ENCODE measurements at places on chromosomes 1 and 21.

- peak; percentile 38 for DNase-seq
Measured at GRCh38 chr1:39105061-39105840, 79.1 kb downstream of the NDUFS5 start.

DNA sequence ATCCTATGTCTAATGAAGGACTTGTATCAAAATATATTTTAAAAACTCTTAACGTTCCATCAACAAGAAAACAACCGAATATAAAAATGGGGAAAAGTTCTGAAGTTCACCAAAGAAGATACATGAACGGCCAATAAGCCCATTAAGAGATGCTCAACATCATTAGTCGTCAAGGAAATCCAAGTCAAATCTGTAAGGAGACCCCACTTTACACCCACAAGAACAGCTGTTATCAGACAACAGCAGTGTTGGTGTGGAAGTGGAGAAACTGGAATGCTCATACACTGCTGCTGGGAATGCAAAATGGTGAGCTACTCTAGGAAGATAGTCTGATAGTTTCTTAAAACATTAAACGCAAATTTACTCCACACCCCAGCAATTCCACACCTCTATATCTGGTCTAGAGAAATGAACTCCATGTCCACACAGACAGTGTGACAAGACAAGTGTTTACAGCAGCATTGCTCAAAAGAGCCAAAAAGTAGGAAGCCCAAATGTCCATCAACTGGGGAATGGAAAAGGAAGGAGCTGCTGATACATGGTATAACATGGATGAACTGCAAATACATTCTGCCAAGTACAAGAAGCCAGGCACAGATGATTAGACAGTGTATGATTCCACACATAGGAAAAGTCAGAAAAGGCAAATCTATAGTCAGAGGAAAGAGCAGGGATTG is 18.5 kb downstream of the UBE2G2 start:
- no peak for DNase-seq

- no peak for DNase-seq
Measured at GRCh38 chr1:23174426-23175110, 5.9 kb upstream of the LUZP1 start.

- no peak for DNase-seq
Measured at GRCh38 chr21:38797470-38797869, 8.3 kb upstream of the ETS2 start.

DNA sequence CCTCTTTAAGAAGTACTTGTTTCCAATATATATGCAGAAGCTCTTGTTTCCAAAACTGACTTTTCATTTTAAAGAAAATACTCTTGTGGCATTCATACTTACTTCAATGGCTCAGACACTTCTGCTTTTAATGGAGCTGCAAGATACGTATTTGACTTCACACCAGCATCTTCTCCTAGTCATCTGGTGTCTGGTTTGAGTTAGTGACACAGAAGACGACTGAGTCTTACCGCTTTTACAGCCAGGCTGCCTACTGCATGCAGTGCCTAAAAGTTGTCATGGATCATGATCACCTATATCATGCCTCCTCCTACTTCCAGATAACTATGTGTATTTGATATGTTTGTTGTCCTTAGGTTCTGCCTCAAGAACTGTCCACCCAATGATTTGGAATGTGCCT is 185.9 kb downstream of the TPR start:
- no peak for DNase-seq

DNA sequence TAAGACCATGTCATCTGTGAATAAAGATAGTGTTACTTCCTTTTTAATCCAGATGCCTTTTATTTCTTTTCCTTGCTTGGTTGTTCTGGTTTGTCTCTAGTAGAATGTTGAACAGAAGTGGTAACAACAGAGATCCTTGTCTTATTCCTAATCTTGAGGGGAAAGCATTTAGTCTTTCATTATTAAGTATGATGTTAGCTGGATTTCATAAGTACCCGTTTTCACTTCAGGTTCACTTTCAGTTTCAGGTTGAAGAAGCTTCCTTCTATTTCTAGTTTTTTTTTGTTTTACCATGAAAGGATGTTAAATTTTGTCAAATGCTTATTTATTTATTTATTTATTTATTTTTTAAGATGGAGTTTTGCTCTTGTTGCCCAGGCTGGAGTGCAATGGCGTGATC is 22.3 kb upstream of the AGPAT3 start:
- DNase-seq: no peak

- DNase-seq: no peak
Measured at GRCh38 chr1:164611754-164612642, 53.0 kb downstream of the PBX1 start.

GRCh38 chr1:17393230-17393629 is 21.2 kb downstream of the PADI6 start:
- DNase-seq: no peak

DNA sequence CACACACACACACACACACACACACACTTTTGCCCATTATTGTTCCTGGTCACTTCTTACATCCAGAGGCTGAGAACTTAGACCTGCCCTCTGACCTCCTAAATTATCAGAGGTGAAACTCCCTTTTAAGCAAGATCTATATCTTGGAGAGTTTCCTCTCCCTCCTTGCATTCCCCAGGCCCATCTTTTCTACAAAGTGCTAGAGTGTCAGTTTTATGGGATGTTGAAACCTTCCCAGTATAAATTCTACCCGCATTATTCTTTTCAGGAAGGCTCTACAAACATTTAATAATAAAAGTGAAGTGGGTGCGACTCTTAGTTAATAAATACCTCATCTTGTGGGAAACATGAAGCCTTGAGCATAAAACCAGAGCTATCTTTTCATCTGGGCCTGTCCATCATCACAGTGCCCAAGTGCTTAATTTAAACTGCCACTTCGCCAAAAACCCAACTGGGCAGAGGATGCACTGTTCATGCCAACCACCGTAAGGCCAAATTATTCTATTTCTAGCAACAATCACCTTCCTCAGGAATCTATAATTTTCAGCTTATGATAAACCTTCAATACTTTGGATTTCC is 458.2 kb upstream of the RUNX1 start:
- no peak for DNase-seq

DNA sequence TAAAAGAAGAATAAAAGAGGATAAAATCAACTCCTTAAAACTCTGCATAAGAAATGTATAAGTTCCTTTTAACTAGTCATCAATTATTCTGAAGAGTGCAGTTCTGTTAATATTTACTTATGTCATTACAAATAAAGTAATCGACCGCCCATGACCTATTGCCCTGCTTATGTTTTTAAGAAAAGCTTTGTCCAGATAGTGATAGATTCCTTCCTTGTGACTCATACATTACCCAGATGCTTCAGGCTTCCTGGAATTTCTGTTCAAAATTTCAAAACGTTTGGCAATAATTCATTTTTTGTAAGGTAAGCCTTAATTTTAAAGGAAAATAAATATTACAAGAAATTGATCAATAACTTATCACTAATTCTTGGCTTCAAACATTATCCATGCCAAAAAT is 918.2 kb upstream of the ADGRL2 start:
- DNase-seq: no peak

- DNase-seq: no peak
Measured at GRCh38 chr1:53450225-53450624, 9.0 kb upstream of the DMRTB1 start.

DNA sequence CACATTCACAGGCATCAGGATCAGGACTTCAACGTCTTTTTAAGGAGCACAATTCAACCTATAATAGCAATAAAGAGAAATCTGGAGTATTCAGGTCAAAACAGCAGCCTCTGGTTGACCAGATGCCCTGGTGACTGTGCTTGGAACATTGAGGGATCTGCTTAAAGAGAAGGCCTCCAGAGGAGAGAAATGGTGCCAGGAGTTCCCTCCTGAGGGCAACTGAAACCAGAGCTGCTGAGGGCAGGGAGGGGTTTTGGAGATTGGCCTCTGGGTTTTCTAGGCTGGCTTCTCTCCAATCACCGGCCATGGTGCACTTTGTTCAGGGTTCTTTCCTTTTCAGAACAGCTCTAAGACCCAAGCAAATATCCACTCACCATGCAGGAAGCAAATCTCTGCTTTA is 190.7 kb upstream of the KIAA0040 start:
- DNase-seq: no peak

GRCh38 chr1:45146833-45147232 is 59.6 kb downstream of the ZSWIM5 start:
- DNase-seq: no peak

GRCh38 chr1:215888159-215888558 is 321.1 kb downstream of the KCTD3 start:
- no peak for DNase-seq

- DNase-seq: no peak
Measured at GRCh38 chr1:85058786-85059185, 10.5 kb upstream of the MCOLN3 start.
